ENCODE measurements at places on chromosomes 3 and 15.
A peak's percentile ranks its signal among the peaks of the same experiment; 100 is the strongest.

DNA sequence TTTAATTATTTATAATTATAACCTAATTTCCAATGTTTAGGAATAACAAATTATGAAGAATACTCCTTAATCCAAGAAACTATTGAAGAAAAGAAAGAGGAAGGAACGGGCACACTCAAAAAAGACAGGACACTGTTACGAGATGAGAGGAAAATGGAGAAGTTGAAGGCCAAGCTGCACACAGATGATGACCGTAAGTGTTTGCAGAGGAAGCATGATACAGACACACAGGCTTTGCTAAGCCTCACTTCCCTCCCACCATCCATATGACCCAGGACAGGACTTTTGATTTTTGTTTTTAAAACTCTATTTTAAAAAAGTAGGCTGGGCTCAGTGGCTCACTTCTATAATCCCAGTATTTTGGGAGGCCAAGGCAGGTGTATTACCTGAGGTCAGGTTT lies 389.4 kb upstream of the TPM1 start:
- no peak for DNase-seq

DNA sequence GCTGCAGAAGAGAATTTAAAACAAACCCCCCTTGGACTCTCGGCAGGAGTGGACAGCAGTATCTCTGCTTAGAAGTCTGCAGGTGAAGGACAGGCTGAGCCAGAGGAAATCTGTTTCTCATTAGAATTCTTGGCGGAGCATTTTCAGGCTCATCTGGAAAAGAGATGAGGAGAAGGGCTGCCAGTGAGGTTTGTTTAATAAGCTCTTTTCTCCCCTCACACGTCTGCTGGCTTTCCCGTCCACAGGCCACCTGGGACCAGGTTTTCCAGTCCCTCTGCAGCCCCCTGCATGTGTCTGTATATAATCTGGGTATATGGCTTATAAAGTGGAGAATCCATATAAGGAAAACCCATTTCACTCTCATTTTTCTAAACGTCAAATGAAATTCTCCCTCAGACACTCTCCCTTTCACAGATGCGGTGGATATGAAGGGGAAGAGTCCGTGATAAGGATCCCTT lies 155.4 kb upstream of the TPM1 start:
- DNase-seq: peak; percentile 63

GRCh38 chr3:20141851-20142250 lies 44.2 kb downstream of the SGO1 start:
- peak; percentile 24 for DNase-seq

DNA sequence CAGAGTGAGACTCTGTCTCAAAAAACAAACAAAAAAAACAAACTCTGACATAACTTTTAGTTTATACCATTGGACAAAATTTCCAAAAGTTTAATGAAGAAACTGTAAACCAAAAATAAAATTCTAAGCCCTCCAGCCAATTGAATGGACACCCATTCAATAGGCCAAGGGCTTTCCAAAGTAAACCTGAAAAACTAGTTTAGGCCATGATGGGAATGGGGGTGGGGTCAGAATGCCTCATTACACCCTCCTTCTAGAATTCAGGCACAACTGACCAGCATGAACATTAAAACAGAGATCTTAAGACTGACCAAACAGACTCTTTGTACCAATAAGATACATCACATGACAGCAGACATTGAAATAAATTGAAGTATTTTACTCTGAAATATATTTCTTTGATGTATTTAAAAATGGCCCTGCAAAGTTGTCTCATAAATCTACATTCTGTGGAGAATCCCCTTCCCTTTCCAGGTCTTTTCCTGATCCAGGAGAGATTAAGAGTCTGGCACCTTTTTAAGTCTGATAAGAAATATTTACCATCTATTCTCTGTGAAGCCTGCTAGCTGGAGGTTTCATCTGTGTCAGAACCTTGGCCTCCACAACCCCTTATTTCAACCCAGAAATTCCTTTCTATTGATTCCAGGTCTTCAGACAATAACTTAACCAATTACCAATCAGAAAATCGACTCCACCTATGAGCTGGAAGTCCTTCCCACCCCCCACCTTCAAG lies 15.7 kb downstream of the THOC7 start:
- DNase-seq: no peak
